ENCODE measurements at places on chromosomes 4 and X.
A peak's percentile ranks its signal among the peaks of the same experiment; 100 is the strongest.

GRCh38 chr4:181146051-181146450, 1097.2 kb upstream of the TENM3 start:
- no peak for DNase-seq

- no peak for DNase-seq
Measured at GRCh38 chrX:68927178-68927577, 98.4 kb downstream of the EFNB1 start.

GRCh38 chr4:184417802-184418511, 56.4 kb downstream of the IRF2 start:
- DNase-seq = peak; percentile 81

- no peak for DNase-seq
Measured at GRCh38 chr4:181966104-181966551, 277.1 kb upstream of the TENM3 start.

DNA sequence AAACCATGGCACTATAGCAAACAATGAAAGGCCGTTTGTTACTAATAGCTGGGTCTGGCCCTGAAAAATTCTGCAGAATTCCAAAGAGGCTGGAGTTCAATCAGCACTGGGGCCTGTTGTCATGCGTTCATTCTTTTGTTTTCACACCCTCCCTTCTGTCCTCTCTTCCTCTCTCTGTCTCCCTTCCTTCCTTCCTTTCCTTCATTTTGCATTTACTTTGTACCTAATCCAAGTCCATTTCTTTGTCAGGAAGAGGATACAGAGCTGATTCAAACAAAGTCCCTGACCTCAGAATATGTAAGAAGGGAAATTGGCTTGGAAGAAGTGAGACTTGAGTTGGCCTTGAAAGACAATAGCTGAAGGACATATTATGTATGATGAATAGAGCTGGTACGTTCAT, 119.6 kb upstream of the LDB2 start:
- no peak for DNase-seq

- no peak for DNase-seq
Measured at GRCh38 chr4:26873391-26874026, 12.9 kb downstream of the STIM2 start.

DNA sequence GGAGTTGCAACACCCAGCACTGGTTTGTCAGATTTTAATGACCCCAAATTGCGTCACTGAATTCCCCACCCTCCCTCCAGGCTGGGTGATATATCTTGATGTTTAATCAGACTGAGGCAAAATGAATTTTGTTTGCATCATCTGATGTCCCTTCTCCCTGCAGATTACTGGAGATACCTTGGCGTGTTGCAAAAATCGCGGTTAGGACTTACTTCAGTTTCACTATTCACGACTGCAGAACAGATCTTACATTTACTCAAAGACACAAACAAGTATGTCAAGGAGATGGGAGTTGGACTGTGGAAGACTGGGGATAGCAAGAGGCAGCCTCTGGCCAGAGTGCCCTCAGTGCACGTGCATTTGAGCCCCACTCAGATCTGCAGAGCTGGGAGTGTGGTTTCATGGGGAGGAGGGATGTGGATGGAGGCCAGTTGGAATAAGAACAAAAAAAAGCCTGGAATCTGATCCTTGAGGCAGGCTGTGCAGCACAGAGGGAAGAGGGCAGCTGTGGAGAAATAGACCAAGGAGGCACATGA, 92.2 kb upstream of the MTM1 start:
- peak; percentile 51 for DNase-seq

DNA sequence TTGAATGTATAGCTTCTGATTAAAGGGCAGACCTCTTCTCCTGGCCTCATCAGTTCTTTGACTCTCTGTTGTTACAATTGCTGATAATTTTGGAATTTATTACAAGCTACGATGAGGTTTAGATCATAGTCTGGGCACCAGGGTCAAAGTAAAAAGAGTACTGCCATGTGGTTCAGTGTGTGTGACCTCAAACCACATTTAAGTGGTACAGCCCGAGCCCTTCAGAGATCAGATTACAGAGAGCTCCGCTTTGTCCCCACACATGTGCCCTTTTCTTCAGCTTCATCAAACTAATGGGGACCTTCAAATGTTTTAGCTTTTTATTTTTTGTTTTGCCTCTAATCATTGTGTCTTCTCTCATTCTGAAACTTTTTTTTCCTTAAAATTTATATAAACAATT, 37.1 kb downstream of the SPANXN2 start:
- DNase-seq = no peak

GRCh38 chr4:184899261-184900134, 73.7 kb upstream of the ACSL1 start:
- DNase-seq = no peak

GRCh38 chr4:127905029-127905428, 24.3 kb downstream of the PLK4 start:
- DNase-seq = no peak

DNA sequence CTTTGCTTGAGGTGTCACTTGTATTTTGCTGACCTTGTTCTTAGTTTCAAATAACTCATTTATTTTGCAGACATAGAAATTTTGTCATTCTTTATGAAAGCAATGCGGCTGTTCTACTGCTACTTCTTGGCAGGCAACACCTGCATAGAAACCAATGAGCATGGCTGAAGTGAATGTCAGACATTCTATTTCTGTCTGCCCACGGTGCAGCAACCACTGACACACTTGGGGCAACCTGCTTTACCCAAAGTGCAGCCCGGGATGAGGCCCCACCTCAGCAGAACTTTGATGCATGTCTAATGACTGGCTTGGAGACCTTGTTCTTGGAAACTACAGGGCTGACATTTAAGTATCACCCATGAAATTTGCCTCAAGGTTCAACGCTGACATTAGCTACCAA, 93.6 kb downstream of the RBM47 start:
- DNase-seq = no peak

DNA sequence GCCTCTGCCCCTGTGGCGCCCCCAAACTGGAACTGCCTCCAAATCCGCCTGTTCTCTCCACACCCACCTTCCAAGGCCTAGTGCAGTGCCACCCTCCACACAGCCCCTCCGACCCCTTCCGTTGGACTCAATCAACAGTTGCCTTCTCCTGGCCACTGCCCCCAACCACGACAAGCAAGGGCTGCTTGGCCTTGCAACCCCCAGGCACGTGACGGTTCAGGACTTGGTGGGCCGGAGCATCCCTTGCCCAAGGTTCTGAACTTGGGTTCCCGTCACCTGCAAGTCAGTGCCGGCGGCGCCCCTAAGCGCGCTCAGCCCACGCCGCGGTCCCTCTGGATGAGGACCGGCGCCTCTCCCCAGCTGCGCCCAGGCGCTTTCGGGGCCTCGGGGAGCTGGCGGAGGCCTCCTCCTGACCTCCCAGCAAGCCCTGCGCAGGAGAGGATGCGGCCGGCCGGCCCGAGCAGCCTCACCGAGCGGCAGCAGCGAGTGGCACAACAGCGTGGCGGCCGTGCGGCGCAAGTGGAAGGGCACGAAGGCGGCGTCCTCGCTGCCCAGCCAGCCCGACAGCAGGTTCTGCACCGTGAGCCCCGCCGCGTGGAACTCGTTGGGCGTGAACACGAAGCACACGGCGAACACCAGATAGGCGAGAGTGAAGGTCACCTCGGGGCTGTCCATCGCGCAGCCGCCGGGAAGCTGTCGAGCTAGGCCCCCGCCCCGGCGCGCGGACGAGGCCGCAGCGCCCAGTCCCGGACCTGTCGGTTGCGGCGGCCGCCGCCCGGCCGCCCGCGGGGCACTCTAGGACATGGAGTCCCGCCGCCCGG, 750 bp downstream of the TMEM129 start:
- peak; percentile 80 for DNase-seq

DNA sequence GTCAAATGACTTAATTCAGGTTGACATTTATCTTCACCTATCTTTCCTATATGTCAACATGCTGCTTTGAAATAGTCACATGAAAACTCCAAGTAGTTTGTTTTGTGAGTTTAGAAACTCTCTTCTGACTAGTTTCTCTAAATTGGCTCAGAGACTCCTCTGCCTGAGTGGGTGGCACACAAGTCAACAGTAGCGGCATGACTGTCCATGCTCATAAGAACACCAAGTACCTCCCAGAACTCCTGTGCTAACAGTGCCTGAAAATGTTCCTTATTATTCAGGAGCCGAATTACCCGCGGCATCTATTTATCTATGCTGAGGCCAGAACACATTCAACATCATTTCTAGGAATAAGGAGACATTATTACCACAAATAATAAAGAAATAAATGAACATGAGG, 116.3 kb downstream of the SORBS2 start:
- no peak for DNase-seq

GRCh38 chr4:22202246-22202974, 253.8 kb upstream of the KCNIP4 start:
- DNase-seq = no peak

DNA sequence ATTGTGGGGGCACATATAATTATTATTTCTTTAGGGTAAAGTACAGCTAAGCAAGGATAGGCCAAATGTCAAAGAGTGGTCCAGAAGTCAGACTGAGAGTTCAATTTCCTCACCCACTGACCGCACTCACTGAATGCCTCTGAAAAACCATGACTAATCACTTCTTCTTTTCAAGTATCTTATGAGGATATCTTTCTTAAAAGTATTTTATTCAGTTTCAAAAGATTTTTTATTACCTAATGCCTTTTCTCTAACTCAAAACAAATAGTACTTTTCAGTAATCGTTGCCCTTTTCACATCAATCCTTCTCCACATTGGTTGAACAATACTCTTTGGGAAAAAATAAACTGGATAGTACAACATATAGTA, 61.7 kb upstream of the CAMK2D start:
- DNase-seq = peak; percentile 43

DNA sequence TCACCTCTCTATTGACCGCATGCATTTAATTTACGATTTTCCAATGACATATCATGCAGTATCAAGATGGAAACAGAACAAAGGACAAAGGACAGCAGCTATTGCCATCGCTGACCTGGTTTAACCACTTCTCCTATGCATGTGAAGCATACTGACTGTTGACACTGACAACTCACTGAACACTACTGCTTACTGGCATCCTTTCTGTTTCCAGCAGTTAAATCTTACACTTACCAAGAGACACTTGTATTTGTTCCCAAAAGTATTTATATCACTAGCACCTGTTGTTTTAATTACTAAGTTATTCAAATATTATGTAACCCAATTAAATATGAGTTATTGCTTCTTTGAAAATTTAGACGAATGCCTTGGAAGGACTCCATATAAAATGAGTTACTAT, 176.7 kb downstream of the PDGFC start:
- DNase-seq = no peak

DNA sequence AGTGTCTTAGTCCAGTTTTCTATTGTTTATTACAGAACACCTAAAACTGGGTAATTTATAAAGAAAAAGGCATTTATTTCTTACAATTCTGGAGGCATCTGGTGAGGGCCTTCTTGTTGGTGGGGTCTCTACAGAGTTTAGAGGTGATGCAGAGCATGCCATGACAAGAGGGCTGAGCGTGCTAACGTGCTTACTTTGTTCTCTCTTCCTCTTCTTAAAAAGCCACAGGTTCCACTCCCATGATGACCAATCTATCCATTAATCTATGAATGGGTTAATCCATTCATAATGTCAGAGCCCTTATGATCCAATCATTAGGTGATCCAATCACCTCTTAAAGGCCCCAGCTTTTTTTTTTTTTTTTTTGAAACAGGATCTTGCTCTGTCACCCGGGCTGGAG, 291.5 kb upstream of the GALNTL6 start:
- no peak for DNase-seq

GRCh38 chr4:6008766-6009385, 9.4 kb downstream of the C4orf50 start:
- no peak for DNase-seq

DNA sequence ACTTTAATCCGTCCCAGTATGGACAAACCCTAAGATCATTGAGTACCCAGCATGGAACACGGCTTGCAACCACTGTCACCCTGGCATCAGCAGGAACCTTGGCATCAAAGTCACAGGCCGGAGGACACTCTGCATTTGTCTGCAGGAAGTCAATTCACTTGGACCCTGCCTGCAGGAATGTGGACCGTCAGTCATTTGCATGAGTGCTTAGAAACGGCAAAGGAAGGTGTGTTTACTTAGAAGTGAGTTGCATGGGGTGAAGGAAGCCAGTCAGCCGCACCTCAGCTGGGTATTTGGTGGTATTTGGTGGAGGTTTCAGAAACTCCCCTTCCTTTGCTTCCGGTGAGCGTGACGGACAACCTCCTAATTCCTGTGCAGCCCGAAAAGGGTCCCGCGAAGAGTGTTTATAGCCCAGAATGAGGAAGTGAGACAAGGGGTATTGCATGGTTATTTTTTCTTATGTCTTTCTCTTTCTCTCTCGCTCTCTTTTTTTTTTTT, 15.5 kb downstream of the P2RY8 start:
- DNase-seq = peak; percentile 92

DNA sequence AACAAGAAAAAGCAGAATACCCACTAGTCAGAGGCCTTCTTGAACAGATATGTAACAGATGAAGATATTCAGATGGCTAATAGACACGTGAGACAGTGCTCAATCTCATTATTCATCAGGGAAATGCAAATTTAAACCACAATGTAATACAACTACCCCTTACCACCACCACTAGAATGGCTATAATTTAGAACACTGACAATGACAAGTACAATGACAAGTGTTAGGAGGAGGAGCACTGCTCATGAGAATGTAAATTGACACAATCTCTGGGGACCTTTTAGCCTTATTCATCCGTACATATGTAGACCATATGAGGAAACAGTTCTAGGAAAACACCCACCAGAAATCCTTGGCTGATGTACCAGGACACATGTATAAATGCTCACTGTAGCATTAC, 13.1 kb downstream of the ZNF81 start:
- no peak for DNase-seq

DNA sequence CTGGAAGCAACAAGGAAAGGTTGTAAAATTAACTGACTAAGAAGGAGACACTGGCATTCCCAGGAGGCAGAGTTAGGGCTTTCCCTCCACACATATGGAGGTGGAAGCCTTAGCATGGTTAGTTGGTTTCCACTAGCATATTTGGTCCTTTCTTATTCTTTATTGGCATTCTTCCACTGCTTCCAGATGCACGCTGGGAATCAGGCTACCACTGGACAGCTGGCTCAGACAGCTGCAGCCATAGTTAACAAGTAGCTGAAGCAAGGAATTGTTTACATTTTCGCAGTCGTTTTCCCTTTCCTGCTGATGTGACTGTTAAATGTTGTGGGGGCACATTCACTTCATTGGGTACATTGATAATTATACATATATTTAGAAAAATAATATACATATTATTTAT, 169.2 kb downstream of the GRIA2 start:
- DNase-seq = no peak

- DNase-seq = peak; percentile 90
Measured at GRCh38 chrX:4935846-4936245, 1222.4 kb upstream of the PRKX start.

- DNase-seq = no peak
Measured at GRCh38 chr4:54527532-54527931, 130.2 kb upstream of the KIT start.

- DNase-seq = no peak
Measured at GRCh38 chr4:106109929-106110328, 206.1 kb downstream of the TBCK start.

GRCh38 chr4:27270435-27270834, 409.8 kb downstream of the STIM2 start:
- DNase-seq = no peak

DNA sequence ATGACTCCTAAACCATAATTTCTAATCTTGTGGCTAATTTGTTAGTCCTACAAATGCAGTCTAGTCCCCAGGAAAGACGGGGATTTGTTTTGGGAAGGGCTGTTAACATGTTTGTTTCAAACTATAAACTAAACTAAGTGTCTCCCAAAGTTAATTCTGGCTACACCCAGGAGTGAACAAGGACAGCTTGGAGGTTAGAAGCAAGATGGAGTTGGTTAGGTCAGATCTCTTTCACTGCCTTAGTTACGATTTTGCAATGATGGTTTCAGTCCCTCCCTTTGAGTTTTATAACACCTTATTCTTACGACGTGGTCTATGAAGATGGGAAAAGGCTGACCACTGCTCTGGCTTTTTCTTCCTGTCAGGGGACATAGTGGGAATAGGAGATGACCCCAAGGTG, 27.0 kb upstream of the IL2 start:
- no peak for DNase-seq

Data from NB4 (cell line).